Lower lobe of right lung (tissue), 2 donors: ENCODE measurements at places on chromosomes 5 and 9. TPM values are rescaled to one million over a fixed set of nuclear protein-coding genes. Genes with fewer than 3 reads are reported as not detected.
A peak's percentile ranks its signal among the peaks of the same experiment; 100 is the strongest.

DNA sequence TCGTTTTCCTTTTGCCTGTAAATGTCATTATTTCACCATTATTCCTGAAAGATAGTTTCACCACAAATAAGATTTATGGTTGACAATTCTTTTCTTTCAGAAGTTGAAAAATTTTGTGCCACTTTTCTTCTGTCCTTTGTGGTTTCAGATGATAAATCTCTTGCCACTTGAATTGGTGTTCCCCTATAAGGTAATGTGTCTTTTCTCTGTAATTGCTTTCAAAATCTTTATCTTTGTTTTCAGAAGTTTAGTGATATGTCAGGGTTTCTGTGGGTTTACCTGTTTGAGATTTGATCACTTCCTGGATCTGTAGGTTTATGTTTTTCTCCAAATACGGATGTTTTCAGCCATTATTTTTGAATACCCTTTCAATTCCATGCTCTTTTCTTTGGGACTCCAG, 14.6 kb downstream of the RASA1 start:
- H3K27ac ChIP-seq = no peak overlapping the region
- no peaks in the 10 kb centered on the region for H3K27me3 ChIP-seq
- H3K36me3 ChIP-seq = no peaks in the 10 kb centered on the region
- no peaks in the 10 kb centered on the region for H3K4me1 ChIP-seq
- no peak overlapping the region for H3K4me3 ChIP-seq

GRCh38 chr5:137462265-137462590, 36.9 kb downstream of the SPOCK1 start:
- H3K4me3 ChIP-seq = no peak overlapping the region
- no peak overlapping the region for H3K27ac ChIP-seq
- no peaks in the 10 kb centered on the region for H3K4me1 ChIP-seq
- peaks cover 3% of the 10 kb centered on the region for H3K27me3 ChIP-seq
- H3K36me3 ChIP-seq = no peaks in the 10 kb centered on the region

- no peaks in the 10 kb centered on the region for H3K36me3 ChIP-seq
- DNase-seq = no peak
- H3K4me3 ChIP-seq = no peak overlapping the region
- no peaks in the 10 kb centered on the region for H3K27me3 ChIP-seq
These were observed 610.5 kb downstream of the ACTL7B start for GRCh38 chr9:108245331-108245730.

GRCh38 chr5:40995801-40996586, 75.1 kb downstream of the MROH2B start:
- H3K4me3 ChIP-seq = no peak overlapping the region
- no peaks in the 10 kb centered on the region for H3K27me3 ChIP-seq
- no peak overlapping the region for H3K27ac ChIP-seq
- no peak for DNase-seq

GRCh38 chr5:76804266-76804665, 14.6 kb upstream of the F2RL1 start:
- H3K36me3 ChIP-seq = no peaks in the 10 kb centered on the region
- DNase-seq = no peak
- no peak overlapping the region for H3K4me3 ChIP-seq

DNA sequence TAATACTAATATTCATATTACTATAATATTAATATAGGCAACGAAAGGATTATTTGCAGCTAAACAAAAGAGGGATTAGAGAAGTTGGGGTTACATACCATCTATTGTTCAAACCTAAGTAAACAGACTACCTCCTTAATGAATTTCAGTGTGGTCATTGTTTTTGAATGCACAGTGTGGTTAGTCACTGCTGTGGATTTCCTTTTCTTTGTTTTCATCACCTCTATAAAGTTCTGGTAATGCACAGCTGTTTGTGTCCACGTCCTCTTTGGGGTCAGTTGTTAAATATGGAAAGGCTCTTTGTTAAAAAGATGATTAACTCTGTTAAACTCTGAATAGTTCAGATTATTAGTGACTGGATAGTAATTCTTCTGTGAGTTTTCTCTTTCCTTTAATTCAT, 233.6 kb downstream of the MAST4 start:
- H3K4me3 ChIP-seq = no peak overlapping the region
- no peak overlapping the region for H3K27ac ChIP-seq
- H3K4me1 ChIP-seq = peaks cover 19% of the 10 kb centered on the region
- no peaks in the 10 kb centered on the region for H3K27me3 ChIP-seq

- no peak for DNase-seq
- H3K4me3 ChIP-seq = no peak overlapping the region
- no peaks in the 10 kb centered on the region for H3K27me3 ChIP-seq
- H3K36me3 ChIP-seq = peaks cover 12% of the 10 kb centered on the region
These were observed 36.5 kb downstream of the ZCCHC7 start for GRCh38 chr9:37156781-37157356.

The SLC28A3 gene
- 0.15 TPM for total RNA-seq

- H3K27me3 ChIP-seq = no peaks in the 10 kb centered on the region
- DNase-seq = no peak
- H3K36me3 ChIP-seq = no peaks in the 10 kb centered on the region
These were observed 201.1 kb downstream of the TENT4A start for GRCh38 chr5:6914347-6914746.

GRCh38 chr9:121582641-121583040, 68.8 kb upstream of the DAB2IP start:
- H3K27ac ChIP-seq = no peak overlapping the region
- H3K27me3 ChIP-seq = no peaks in the 10 kb centered on the region
- no peaks in the 10 kb centered on the region for H3K4me1 ChIP-seq
- H3K36me3 ChIP-seq = no peaks in the 10 kb centered on the region
- H3K4me3 ChIP-seq = no peak overlapping the region

- no peak overlapping the region for H3K4me3 ChIP-seq
- no peak for DNase-seq
- H3K4me1 ChIP-seq = no peaks in the 10 kb centered on the region
- H3K27ac ChIP-seq = no peak overlapping the region
- peaks cover 6% of the 10 kb centered on the region for H3K27me3 ChIP-seq
These were observed 44.6 kb downstream of the BTNL9 start for GRCh38 chr5:181084621-181085195.

The OR1Q1 gene
- total RNA-seq = not detected

- H3K4me3 ChIP-seq = no peak overlapping the region
- no peaks in the 10 kb centered on the region for H3K27me3 ChIP-seq
- H3K27ac ChIP-seq = no peak overlapping the region
- H3K4me1 ChIP-seq = no peaks in the 10 kb centered on the region
These were observed 346.9 kb downstream of the ZSWIM6 start for GRCh38 chr5:61678966-61679365.

DNA sequence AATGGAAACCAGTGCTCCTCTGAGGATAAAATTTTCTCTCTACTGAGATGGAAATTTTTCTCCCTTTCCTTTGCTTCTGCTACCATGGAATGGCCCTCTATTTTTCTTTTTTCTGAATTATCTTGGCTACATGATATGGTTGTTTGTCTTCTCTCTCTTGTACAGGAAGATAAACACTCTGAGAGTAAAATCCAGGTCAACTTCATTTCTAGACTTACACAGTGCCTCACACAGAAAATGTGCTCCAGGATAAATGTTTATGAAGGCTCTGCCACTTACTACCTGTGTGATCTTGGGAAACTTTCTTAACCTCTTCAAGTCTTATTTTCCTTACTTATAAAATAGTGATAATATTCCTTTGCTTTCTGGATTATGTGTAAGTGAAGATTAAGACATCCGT, 153.9 kb downstream of the PRELID2 start:
- no peak for DNase-seq
- H3K36me3 ChIP-seq = no peaks in the 10 kb centered on the region
- no peaks in the 10 kb centered on the region for H3K4me1 ChIP-seq

DNA sequence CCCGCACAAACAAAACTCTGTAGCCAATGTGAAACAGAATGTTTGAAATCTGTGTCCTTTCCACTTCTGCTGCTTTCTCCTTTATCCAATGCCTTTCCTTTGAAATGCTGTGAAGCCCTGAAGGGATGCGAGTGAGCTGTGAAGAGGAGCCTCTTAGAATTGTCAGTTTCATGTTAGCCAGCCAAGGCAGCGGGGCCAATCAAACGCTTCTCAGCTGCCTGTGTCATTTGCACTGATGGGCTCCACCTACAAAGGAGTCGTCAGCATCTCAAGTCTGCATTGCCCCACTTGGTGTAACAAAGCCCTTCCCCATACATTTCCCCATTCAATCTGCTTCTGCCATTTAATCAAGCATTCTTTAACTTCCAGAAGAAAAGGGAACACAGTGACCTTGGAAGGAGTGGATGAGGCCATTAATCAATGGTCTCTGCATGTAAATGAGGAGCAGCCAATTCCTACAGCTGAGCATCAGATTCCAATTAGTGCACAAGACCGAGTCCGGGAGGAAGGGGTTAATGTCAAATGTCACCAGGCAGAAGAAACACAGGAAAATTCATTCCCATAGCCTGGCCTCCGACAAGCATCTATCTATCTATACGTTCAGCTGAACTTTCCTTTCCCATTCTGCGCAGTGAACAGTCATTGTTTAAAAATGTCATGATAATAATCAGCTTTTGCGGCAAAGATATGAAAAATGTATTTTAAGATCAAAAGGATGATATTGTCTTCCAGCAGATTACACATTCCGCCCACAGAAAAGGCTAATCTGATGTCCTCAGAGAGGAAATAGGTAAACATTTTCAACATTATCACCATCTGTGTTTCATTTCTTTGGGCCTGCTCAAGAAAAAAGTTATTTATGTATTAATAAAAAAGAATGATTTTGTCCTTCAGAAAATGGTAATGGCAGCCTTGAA, 154.6 kb downstream of the FSTL4 start:
- no peaks in the 10 kb centered on the region for H3K27me3 ChIP-seq
- no peak overlapping the region for H3K27ac ChIP-seq

GRCh38 chr9:125189011-125189360, 617 bp downstream of the PPP6C start:
- DNase-seq = peak; percentile 65
- H3K27ac ChIP-seq = peak overlapping the region; percentile 94
- H3K4me1 ChIP-seq = peaks cover 46% of the 10 kb centered on the region
- H3K4me3 ChIP-seq = peak overlapping the region; percentile 87
- H3K36me3 ChIP-seq = peaks cover 5% of the 10 kb centered on the region

The CRHBP gene
- total RNA-seq = 0.53 TPM

The PCDHB5 gene
- 1.8 TPM for total RNA-seq

- no peaks in the 10 kb centered on the region for H3K4me1 ChIP-seq
- H3K27ac ChIP-seq = no peak overlapping the region
- no peak overlapping the region for H3K4me3 ChIP-seq
- H3K36me3 ChIP-seq = no peaks in the 10 kb centered on the region
These were observed 680 bp downstream of the GLRA1 start for GRCh38 chr5:151923866-151924476.

GRCh38 chr5:6583049-6583880, 49.6 kb downstream of the NSUN2 start:
- H3K27ac ChIP-seq = no peak overlapping the region
- H3K27me3 ChIP-seq = peaks cover 39% of the 10 kb centered on the region
- H3K4me3 ChIP-seq = peak overlapping the region; percentile 43
- no peak for DNase-seq
- peaks cover 7% of the 10 kb centered on the region for H3K4me1 ChIP-seq
- no peaks in the 10 kb centered on the region for H3K36me3 ChIP-seq

The GLDC gene
- total RNA-seq = 0.77 TPM

The IL4 gene
- total RNA-seq = not detected

The PHF24 gene
- total RNA-seq = 1.3 TPM

GRCh38 chr9:3947588-3947845, 352.4 kb downstream of the GLIS3 start:
- H3K4me1 ChIP-seq = peaks cover 25% of the 10 kb centered on the region
- no peak overlapping the region for H3K4me3 ChIP-seq
- no peaks in the 10 kb centered on the region for H3K36me3 ChIP-seq
- H3K27ac ChIP-seq = no peak overlapping the region
- DNase-seq = no peak

The ADAMTS12 gene
- total RNA-seq = 7.6 TPM

GRCh38 chr5:95925939-95926338, 35.7 kb downstream of the ELL2 start:
- no peak overlapping the region for H3K27ac ChIP-seq
- peaks cover 41% of the 10 kb centered on the region for H3K4me1 ChIP-seq
- H3K36me3 ChIP-seq = no peaks in the 10 kb centered on the region

DNA sequence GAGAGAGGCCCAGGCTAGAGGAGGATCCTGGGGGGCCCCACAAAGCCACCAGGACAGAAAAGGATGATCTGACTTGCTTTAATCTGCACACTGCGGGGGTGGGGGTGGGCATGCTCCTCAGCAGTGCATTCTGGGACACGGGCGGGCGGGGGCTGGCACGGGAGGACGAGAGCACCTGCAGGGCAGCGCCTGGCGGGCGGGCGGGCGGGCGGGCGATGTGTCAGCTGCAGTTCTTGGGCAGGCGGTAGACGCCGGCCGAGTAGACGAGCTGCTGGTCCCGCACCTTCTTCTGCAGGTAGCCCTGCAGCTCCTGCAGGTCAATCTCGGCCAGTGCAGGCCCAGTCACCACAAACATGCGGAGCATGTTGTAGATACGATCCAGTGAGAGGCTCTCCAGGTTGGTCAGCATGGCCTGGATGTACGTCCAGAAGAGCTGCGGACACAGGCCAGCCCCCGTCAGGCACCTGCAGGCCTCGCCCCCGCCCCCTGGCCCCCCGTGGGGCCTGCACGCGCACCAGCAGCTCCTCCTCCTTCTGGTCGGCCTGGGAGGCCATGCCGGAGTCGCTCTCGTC, 3.0 kb upstream of the TMEM210 start:
- no peak overlapping the region for H3K4me3 ChIP-seq
- H3K27me3 ChIP-seq = peaks cover 22% of the 10 kb centered on the region
- peaks cover 9% of the 10 kb centered on the region for H3K4me1 ChIP-seq

The SYK gene
- 88.9 TPM for total RNA-seq
